Ovary (tissue), 10 donors: ENCODE measurements at places on chromosomes 1 and 21.
A peak's percentile ranks its signal among the peaks of the same experiment; 100 is the strongest.

DNA sequence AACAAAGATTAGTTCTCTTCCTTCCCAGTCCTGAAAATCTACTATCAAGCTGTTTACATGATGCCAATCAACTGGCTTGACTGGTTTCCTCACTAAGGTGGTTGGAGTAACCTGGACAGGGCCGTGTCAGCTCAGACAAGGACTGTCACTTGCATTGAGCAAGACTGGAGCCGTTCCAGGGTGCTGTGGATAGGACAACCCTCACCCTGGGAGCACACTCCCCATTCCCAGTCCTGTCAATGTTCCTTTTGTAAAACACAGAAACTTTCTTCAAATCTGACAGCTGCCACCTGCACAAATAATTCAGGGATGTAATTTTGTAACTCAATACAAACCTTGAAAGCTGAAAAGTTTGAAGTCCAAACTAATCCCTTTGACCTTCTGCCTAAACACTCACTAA lies 31.4 kb downstream of the PLPP3 start:
- no peak for DNase-seq

- no peak for DNase-seq
These were observed 147.5 kb downstream of the CYYR1 start for GRCh38 chr21:26425576-26425975.

DNA sequence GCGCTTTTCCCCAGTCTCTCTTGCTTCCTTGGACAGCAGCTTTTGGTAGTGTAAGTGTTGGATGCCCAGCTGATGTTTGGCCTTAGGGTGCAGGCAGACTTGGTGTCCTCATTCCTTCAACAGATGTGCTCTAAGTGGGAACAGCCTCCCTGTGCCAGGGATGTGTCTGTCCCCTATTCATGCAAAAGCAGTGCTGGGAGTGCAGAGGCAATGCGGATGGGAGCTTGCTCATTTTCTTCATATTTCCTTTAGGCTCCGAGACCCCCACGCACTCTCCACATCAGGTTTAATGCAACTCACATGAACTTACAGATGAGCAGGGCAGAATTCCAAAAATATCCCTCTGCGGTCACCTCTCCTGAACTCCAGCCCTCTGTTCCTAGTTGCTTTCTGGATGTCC lies 96.1 kb downstream of the IER5 start:
- no peak for DNase-seq

GRCh38 chr1:234881893-234882771 lies 246.5 kb downstream of the TOMM20 start:
- no peak for DNase-seq

GRCh38 chr1:240522122-240522822 lies 89.7 kb downstream of the GREM2 start:
- no peak for DNase-seq

GRCh38 chr1:60149251-60149650 lies 75.7 kb upstream of the C1orf87 start:
- no peak for DNase-seq

DNA sequence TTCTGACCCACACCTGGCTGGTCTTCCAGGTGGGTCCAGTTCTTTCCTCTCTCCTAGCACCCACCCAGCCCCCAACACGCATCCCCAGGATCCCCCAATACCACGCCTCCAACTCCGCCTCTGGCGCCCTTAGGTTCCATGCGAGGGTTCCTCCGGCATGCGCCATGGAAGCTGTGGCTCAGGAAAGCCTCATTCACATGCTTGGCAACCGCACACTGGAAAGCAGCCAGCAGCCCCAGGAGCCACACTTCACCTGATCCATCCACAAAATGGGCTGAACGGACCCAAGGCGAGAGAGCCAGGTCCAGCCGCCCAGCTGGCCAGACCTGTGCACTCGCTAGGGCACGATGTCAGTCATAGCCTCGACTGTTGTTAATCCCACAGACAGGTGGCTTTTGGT lies 161.2 kb downstream of the PSMG1 start:
- peak; percentile 50 for DNase-seq

DNA sequence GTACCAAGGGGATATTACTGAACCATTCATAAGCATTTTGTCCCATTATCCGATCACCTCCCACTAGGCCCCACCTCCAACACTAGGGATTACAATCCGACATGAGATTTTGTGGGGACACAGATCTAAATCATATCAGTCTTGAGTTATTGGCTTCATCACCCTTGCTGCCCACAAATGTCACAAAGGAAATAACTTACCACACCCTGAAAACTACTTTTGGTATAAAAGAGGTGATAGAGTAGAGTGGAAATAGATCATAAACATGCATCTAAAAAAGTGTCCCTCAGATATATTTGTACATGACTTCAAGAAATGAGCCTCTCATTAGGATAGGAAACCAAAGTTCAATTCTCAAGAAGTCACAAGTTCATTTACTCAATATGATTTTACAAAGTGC lies 22.6 kb upstream of the FCRL3 start:
- DNase-seq: no peak

- peak; percentile 14 for DNase-seq
These were observed 19.8 kb downstream of the COL6A2 start for GRCh38 chr21:46117586-46118315.

GRCh38 chr1:162974810-162975209 lies 94.4 kb upstream of the RGS4 start:
- DNase-seq: no peak

DNA sequence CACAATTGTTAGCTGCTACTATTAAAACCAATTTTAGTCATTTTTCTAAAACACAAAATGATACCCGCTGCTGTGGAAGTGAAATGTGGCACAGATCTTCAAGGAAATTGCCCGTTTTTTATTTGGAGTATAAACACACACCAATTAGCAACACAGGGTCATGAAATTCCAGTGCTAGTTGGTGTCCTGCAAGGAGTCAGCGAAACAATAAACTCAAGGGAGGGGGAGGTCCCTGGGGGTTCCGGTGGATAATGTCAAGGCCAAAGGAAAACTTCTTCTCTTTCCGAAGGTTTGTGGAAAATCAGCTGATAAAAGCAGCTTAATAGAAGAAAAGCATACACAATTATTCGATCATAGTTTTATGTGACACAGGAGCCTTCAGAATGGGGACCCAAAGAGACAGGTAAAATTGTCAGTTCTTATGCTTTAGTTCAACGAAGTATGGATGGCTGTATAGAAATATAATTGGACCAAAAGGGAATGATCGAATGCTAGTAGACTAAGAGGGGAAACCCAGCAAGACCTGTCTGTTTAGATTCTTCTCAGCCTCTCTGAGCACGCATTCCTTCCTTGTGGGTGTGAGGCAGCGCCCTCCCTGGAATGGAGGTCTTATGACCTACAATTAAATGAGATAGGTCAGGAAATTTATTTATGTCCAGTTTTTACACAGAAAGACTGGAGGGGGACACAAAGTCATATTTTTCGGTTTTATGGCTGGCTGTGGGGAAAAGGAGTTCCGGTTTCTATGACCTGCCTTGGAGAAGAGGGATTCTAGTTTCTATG lies 65.9 kb downstream of the KCNK1 start:
- DNase-seq: no peak

- DNase-seq: no peak
These were observed 1138.5 kb downstream of the NCAM2 start for GRCh38 chr21:22136740-22137139.

- DNase-seq: no peak
These were observed 42.4 kb downstream of the CHD5 start for GRCh38 chr1:6137758-6138157.

GRCh38 chr1:84272401-84272800 lies 29.1 kb upstream of the SAMD13 start:
- no peak for DNase-seq

- no peak for DNase-seq
These were observed 34.2 kb upstream of the C1QA start for GRCh38 chr1:22602060-22602740.

DNA sequence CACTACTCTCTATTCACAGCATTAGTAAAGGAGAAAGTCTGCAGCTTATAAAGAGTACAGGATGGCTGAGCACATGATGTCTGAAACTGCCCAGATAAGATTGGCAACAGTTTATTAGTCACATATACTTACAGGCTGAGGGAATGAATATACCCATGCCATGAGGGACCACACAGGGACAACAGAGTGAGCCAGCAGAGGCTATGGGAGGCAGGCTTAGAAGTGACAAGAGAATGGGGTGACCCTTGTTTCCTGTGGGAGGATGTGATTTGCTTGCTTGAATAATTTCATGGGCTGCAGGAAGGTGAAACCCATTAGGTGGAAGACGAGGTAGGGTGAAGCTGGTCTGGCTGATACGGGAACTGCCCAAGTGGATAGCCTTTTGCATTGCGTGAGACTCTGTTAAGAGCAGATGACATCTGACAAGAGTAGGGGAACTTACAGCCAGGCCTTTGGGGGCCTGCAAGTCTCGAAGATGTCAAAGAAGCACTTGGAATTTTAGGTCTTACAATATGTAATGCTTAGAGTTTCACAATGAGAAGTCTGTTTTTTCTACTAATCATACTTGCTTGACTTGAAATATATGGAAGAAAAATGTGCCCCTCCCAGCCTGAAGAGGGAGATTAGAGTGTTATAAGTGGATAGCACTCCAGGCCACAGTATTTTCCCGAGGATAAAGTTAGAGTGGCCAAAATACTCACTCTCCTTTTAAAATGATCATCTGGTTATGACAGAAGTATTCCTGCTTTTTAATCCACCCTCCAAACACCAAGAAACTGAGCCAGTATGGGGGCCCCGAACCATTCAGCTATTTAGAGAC lies 34.6 kb upstream of the TNFSF4 start:
- DNase-seq: no peak

DNA sequence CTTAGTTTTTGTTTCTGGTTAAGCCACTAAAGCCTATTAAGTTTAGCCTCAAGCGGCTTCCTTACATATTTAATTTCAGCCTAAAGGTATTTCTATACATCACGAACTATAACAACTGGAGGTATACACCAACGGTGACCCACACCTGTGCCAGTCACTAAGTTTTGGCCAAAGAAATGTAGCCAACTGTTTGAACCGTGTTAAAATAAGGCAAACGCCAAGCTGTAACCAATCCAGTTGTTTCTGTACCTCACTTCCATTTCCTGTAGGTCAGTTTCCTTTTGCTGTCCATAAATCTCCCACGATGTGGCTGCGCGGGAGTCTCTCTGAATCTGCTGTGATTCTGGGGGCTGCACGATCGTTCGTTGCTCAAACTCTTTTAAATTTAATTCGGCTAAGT lies 5.6 kb upstream of the ERO1B start:
- DNase-seq: no peak

DNA sequence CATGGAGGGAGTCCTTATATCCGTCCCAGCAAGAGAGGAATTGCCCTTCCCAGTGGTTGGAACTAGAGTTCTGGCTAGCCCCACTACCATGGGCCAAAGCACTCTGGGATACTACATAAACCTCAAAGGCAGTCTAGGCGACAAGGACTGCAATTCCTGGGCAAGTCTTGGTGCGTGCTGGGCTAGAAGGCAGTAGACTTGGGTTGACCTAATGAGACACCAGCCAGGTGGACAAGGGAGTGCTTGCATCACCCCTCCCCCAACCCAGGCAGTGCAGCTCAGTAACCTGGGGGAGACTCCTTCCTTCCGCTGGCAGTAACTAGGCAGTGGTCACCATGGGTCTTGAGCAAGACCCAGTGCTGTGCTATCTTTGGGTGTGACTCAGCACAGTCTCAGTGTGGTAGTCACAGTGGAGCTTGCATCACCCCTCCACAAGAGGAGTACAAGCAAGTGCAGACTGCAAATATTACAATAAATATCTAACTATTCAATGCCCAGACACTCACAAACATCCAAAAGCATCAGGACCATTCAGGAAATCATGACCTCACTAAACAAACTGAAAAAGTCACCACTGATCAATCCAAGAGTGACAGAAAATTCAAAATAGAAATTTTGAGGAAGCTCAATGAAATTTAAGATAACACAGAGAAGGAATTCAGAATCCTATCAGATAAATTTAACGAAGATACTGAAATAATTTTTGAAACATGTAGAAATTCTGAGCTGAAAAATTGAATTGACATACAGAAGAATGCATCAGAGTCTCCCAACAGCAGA lies 84.7 kb upstream of the LYPLAL1 start:
- no peak for DNase-seq

- no peak for DNase-seq
These were observed 381.7 kb upstream of the VAMP3 start for GRCh38 chr1:7389201-7389905.

GRCh38 chr1:10869933-10870332 lies 73.5 kb upstream of the CASZ1 start:
- DNase-seq: no peak

DNA sequence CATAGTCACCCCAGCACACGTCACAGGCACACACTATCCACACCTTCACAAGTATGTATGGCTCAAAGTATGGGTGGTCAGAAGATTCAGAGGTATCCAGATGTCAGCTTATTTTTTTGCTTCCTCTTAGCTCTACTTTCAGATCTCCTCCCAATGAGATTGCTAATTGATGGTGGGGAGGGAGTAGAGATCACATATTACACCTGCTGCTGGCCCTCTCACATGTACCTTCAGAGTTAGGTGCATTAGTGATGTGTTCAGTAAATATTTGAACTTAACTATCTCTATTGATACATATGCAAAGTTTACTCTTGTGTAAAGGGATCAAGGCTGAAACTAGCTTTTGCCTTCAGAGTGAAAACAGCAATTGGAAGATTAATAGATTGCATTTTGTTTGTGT lies 262.6 kb downstream of the PCP4 start:
- DNase-seq: no peak

GRCh38 chr1:2318314-2319278 lies 72.8 kb downstream of the MORN1 start:
- DNase-seq: no peak

- no peak for DNase-seq
These were observed 247.0 kb downstream of the KCNT2 start for GRCh38 chr1:196361112-196361714.

DNA sequence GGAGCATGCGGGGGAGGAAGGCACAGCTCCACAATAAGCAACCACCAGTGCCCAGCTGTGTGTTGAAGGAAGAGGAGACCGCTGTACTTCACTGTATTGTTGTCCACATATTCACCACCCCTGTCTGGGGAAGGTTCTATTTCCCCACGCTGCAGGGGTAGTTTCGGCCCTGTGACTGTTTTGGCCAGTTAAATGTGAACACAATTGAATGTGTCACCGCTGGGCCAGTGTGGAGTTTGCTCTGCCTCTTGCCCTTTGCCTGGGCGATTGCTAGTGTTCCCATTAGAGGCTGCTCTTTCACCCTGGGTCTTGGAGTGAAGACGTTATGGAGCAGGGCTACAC lies 32.6 kb downstream of the UBE4B start:
- no peak for DNase-seq

DNA sequence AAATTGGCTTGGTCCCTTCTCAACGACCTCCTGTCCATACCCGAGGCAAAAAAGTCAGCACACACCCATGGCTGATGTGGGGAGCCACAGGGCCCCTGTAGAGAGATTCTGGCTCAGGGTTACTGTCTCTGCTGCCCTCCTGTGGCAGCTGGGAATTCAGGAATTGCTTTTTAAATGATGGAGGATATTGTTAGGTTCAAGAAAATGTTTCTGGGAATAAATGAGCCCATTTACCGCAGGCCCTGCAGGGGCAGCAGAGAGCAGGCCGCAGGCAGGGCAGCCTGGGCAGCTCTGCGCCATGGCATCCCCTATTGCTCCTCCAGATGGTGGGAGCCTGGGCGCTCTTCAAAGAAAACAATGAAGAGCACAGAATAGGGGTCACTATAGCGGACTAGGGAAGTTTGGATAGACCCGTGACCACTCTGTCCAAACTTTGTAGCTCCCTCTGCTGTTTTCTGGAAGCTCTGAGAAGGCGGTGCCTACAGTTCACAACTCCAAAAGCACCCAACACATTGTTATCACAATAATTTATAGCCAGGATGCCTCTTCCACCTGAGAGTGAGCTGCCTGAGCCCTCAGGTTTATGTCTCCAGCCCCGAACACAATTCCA lies 201.1 kb downstream of the BACH1 start:
- no peak for DNase-seq

GRCh38 chr21:36255663-36256062 lies 64.3 kb upstream of the MORC3 start:
- no peak for DNase-seq
